ENCODE measurements at places on chromosomes 13 and 19.

- DNase-seq = no peak
These were observed 9.6 kb upstream of the CEACAM5 start for GRCh38 chr19:41698746-41699230.

DNA sequence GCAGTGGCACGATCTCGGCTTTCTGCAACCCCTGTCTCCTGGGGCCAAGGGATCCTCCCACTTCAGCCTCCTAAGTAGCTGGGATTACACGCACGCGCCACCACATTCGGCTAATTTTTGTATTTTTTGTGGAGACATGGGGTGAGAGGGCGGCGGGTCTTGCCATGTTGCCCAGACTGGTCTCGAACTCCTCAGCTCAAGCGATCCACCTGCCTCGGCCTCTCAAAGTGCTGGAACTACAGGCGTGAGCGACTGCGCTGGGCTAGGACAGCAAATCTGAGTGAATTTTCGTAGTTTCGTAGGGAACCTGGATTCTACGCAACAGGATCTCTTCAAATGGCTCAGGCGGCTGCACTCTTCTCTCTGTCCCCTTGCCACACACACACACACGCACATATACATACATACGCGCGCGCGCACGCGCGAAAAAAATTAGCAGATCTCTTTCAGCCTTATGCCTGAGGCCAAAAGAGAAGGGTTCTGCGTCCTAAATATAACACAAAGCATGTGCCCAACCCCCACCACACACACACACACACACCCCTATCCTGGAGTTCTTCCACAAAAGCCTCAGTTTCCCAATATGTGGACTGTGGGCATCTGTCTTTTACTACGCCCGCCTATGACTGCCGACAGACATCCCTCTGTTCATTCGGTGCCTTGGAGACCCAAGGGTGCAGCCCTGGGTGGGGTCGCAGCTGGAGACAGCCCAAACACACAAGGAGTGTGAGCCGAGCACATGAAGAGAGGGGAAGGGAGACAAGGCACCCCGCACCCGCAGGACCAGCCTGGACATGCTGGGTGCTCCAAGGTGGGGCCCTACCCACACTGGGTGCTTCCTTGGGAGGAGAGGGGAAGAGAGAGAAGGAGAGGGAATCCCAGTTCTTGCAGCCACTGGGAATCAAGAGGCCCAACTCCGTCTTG, 616 bp downstream of the PINLYP start:
- DNase-seq = no peak

DNA sequence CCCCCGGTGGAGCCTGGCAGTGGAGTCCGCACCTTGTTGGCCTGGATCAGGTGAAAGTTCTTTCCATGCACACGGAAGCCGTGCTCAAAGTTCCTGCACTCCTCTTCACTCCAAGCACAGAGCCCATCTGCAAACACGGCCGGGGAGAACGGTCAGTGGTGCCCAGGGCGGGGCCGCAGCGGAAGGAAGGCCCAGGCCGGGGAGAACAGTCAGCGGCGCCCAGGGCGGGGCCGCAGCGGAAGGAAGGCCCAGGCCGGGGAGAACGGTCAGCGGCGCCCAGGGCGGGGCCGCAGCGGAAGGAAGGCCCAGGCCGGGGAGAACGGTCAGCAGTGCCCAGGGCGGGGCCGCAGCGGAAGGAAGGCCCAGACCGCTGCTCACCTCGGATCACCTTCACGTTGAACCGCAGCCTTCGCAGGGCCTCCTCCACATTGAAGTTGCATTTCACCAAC, 20.6 kb upstream of the PLPP2 start:
- DNase-seq = no peak

- peak; percentile 57 for DNase-seq
These were observed 14.8 kb downstream of the DDX39A start for GRCh38 chr19:14404312-14404711.

GRCh38 chr13:23790577-23791170, 98.5 kb downstream of the MIPEP start:
- DNase-seq = no peak

GRCh38 chr13:83839146-83839545, 43.1 kb downstream of the SLITRK1 start:
- DNase-seq = no peak

DNA sequence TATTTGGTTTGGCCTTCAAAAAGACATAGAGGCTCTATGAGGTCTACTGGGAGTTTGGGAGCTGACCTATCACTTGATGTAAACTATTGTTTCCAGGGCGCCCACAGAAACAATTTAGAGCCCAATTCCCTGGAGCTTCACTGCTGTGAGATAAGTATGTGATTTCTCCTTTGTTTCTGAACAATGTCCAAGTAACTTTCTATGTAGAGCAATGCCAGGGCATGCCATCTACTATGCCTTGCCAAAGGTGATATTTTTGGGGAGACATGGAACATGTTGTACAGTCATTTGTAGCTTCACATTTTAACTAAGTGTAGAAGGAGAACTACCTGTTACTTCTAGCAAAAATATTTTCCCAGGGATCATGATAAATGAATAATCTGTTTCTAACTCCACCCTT, 872.6 kb downstream of the GPC5 start:
- DNase-seq = no peak

DNA sequence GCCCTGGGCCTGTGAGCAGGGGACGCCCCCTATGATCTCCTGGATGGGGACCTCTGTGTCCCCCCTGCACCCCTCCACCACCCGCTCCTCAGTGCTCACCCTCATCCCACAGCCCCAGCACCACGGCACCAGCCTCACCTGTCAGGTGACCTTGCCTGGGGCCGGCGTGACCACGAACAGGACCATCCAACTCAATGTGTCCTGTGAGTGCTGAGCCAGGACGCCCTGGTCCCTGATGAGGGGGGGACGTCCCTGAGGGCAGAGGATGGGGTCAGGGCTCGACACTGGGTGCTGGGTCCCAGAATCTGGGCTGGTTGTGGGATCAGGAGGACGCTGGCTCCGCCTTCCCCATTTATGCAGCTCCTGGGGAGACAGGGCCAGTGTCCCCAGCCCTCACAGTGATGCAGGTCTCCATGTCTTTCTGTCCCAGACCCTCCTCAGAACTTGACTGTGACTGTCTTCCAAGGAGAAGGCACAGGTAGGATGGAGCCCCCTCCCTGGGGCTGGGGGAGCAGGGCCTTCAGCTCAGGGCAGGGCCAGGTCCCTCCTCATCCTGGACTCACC, 2.5 kb downstream of the SIGLEC7 start:
- DNase-seq = no peak

DNA sequence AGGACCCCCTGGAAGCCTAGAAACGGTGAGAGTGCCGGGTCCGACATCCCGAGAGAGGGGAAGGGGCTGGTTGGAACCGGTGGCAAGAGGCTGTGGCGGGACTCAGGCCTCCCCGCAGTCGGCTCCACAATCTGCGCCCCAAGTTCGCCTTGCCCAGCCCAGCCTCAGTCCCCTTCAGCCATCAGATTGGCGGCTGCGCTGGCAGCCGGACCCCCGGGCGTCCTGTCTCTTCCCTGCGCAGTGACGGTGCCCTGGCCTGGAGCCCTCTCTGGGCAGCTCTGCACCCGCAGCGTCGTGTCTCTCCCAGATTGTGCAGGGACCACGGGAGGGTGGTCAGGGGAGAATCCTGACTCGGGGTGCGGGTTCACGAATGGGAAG, 315 bp downstream of the ZNF492 start:
- no peak for DNase-seq
